ENCODE measurements at places on chromosomes 3 and 15. TPM values are rescaled to one million over a fixed set of nuclear protein-coding genes. Genes with fewer than 3 reads are reported as not detected.

AHSG gene
- total RNA-seq: not detected

LRRC31 gene
- not detected for total RNA-seq

ADAMTS17 gene
- 0.33 TPM for total RNA-seq

TM4SF18 gene
- 10.2 TPM for total RNA-seq

MNS1 gene
- 2.7 TPM for total RNA-seq

CRYGS gene
- 1.0 TPM for total RNA-seq

PLA2G4E gene
- total RNA-seq: not detected

HRH1 gene
- under 0.01 TPM for total RNA-seq

HDAC11 gene
- 5.7 TPM for total RNA-seq

CCDC54 gene
- total RNA-seq: not detected

MOBP gene
- total RNA-seq: under 0.01 TPM

NPAP1 gene
- total RNA-seq: not detected

CTXND1 gene
- 15.7 TPM for total RNA-seq

TNFAIP8L3 gene
- not detected for total RNA-seq

SLC15A2 gene
- total RNA-seq: 0.73 TPM

SLC9C1 gene
- 0.73 TPM for total RNA-seq

P2RY1 gene
- 5.6 TPM for total RNA-seq

LTK gene
- 0.36 TPM for total RNA-seq

NRROS gene
- 14.5 TPM for total RNA-seq

MB21D2 gene
- total RNA-seq: 1.4 TPM

SLC51B gene
- not detected for total RNA-seq

KIF9 gene
- 6.3 TPM for total RNA-seq

CFAP161 gene
- 0.67 TPM for total RNA-seq

CYP8B1 gene
- not detected for total RNA-seq

TTBK2 gene
- total RNA-seq: 7.7 TPM

MRPS25 gene
- total RNA-seq: 33.5 TPM

TIGIT gene
- total RNA-seq: not detected

GOLGA8S gene
- not detected for total RNA-seq

ERICH6 gene
- total RNA-seq: not detected

CFAP92 gene
- 0.31 TPM for total RNA-seq

ATXN7 gene
- total RNA-seq: 22.7 TPM

PIERCE2 gene
- 3.7 TPM for total RNA-seq

CPNE4 gene
- not detected for total RNA-seq

SPATA12 gene
- not detected for total RNA-seq

IL17RB gene
- total RNA-seq: not detected

CDCP1 gene
- total RNA-seq: 20.1 TPM

VPS33B gene
- total RNA-seq: 14.2 TPM

LMAN1L gene
- 0.15 TPM for total RNA-seq

ATG7 gene
- total RNA-seq: 62.9 TPM

SLC12A1 gene
- total RNA-seq: not detected

RFX7 gene
- 8.9 TPM for total RNA-seq

TMEM42 gene
- 4.7 TPM for total RNA-seq

PRR20G gene
- not detected for total RNA-seq

EFCC1 gene
- total RNA-seq: 0.73 TPM

ZBED2 gene
- total RNA-seq: not detected

RTF1 gene
- 26.8 TPM for total RNA-seq

RPP25 gene
- 67.3 TPM for total RNA-seq

ITPR1 gene
- 27.6 TPM for total RNA-seq

GOLGA6B gene
- total RNA-seq: not detected

CPN2 gene
- not detected for total RNA-seq

BOC gene
- total RNA-seq: 19.3 TPM

NR2E3 gene
- not detected for total RNA-seq

All from melanocyte of skin (primary cell).